ENCODE measurements at places on chromosomes 2 and 18. TPM values are rescaled to one million over a fixed set of nuclear protein-coding genes. Genes with fewer than 3 reads are reported as not detected.

DNA sequence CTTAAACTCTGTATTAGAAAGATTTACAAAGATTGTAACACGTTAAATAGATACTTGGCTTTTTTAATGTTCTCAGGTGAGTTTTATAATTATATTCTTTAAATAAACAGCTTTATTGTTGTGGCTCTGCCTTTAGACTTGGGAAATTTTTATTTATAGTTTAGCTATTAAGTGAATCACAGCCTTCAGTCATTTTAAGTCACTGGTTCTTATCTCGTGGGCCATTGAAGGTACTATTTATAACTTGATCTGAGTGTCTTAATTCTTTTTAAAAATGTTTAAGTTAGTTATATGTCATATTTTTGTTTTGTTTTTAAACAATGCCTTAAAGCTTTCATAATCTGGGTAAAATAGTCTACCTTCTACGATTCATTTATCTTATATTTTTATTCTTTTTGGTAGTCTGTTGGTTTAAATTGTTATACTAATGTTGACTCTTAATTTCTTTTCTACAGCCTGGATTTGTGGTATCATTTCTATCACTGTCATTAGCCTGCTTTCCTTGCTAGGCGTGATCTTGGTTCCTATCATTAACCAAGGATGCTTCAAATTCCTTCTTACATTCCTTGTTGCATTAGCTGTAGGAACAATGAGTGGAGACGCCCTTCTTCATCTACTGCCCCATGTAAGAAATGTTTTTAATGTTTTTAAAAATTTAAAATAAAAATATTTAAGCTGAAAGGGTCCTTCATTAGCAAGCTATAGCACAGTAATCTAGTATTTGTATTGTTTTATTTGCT is 49.3 kb downstream of the SLC39A10 start:
- DNase-seq: no peak

DNA sequence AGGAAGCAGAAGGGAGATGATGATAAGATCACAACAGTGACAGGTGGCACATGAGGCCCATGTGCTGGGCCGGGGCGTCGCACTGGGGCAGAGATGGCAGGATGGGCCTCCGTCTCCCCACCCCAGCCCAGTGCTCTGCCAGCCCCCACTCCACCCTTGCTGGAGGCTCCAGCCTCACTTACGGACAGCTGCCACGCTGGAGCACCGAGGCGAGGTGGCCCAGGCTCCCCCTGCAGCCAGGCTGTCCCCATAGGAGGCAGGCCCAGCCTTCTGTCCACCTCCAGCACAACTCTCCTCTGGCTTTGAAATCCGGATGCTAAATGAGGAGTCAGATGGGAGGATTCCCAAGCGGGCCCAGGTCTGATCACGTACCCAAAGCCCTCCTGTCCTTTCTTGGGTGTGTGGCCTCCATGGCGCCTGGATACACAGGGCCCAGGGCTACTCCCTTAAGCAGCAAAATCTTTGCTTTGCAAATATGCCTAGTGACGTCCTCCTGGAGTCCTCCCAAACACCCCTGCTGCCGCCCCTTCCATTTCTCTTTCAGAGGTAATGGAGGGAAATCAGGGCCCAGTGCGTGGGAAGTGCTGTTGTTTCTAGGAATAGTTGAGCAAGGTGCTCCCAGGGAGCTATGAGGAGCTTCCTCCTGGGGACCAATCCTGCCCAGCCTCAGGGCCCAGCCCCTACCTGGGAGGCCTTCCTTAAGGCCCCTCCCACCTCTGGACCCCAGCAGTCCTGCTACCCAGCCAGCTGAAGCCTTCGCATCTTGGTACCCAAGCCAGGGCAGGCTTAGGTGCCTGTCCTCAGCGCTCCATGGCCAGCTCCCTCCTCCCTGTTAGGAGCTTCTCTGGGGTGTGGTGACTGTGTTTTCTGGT is 170.4 kb upstream of the MYCN start:
- no peak for DNase-seq

The TNS1 gene
- total RNA-seq: 45.7 TPM

DNA sequence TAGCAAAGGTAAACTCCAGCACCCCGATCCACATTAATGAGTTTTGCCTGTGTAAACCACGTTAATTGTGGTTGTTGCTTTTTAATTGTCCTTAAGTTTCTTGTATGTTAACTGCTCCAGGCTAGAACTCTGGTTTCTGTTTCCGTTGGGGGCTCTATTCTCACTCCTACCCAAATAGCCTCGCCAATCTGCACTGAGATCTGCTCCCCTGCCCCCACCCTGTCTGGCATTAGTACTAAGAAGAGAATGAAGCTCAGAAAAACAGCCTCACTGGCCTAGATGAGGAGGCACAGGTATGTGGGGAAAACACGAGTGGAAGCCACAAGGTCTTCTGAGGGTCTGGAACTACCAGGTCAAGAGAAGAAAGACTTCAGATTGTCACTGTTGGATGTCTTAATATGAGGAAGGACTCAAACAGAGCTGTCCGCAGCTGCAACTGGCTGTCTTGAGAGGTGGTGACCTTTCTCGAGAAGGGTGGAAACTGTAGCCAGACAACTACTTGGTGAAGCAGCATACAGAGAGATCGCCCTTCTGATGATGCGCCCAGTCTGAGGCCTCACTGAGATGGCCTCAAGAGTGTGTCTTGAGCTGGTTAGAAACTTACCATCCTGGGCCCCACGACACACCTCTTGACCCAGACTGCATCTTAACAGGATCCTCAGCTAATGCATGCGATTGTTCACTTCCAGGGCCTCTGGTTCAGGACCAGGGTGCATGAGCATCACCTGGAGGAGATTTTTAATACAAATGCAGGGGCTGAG is 73.1 kb downstream of the TGOLN2 start:
- no peak for DNase-seq

DNA sequence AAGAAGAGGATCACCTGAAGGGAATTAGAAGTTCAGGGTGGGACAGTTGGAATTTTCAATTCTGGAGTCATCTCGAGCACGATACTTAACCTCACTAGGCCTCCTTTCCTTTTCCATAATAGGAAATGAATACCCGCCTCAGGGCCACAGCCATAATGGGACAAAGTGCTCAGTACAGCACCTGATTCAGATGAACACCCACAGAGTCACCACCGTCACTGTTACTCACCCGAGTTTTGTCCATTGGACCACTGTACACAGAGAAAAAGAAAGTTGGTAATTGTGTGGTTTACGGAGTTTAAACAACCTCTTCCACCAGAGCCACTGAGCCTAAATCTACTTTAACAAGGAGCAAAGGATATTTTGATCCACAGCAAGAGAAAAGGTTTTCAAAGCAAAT is 122.0 kb upstream of the NDUFV2 start:
- DNase-seq: no peak

- DNase-seq: no peak
Measured at GRCh38 chr18:74541703-74542555, 7.6 kb downstream of the CNDP1 start.

DNA sequence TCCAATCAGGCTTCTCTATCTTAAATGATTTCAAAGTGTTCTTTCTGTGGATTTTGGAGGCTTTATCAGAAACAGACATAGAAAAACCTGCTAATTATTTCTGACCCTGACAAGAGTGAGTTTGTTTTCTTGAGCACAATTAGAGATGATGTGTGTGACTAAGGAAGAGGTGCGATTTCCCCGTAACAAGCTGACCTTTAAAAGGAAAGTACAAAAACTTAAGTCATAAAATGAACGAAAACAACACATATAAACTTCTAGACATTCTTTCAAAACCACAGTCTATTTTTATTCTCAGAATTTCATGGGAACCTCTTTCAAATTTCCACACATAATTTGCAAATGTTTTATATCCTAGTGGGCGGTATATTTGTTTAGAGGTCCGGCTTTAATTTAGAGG is 604.8 kb downstream of the CPS1 start:
- no peak for DNase-seq

- DNase-seq: no peak
Measured at GRCh38 chr18:14947482-14948162, 199.7 kb downstream of the ANKRD30B start.

The CHCHD5 gene
- 7.7 TPM for total RNA-seq

GRCh38 chr2:236720974-236721540 is 151.4 kb downstream of the ACKR3 start:
- no peak for DNase-seq

DNA sequence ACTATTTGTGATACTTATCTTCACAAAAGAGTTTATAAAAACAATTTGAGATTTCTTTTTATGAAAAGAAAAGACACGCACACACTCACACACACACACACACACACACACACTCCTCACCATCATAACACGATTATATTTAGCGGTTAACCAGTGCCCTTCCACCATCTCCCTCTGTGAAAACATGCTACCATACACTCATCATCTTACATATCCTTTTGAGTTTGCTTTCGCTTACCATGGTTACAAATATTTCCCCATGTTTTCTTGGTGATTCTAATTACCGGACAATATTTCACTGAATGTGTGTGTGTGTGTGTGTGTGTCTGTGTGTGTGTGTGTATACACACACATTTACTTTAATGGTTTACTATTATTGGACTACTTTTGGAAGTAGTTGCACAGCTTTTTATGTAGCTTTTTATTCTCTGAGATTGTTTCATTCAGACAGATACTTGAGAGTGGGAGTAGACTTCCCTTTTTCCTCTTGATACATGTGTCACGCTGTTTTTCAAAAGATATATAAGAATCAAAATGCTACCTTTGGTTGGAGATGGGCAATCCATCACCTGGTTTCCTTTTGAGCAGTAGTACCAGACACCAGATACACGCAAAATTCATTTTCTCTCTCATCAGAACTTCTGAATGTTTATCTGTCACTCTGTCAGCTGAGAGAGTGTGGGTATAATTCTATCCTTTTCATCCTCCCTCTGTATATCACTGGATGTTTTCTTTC is 138.1 kb downstream of the SETBP1 start:
- DNase-seq: no peak

Data from osteoblast (primary cell).